Chondrocyte (in vitro differentiated cells): ENCODE measurements at places on chromosomes 3 and 15. TPM values are rescaled to one million over a fixed set of nuclear protein-coding genes. Genes with fewer than 3 reads are reported as not detected.

Gene EPHB3
- total RNA-seq = 7.2 to 11.6 TPM (median 7.5 TPM) in 3 replicates

Gene OPA1
- 51.0 to 54.6 TPM (median 52.6 TPM) in 3 replicates for total RNA-seq

DNA sequence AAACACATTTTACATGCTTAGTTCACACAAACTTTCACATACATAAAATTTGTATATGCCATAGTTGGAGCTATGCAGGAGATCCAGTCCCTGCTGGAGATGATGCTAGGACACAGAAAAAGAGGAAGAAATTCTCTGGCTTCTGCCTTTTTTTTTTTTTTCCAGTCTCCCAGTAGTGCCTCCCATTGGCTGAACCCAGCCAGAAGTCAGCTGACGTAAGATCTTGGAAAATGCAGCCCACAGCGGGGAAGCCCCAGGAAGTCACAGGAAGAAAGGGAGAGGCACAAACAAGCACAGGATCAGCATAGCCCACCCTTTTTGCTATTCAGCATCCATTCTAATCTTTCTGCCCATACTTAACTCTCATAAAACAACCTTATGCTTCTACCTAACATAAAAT lies 38.5 kb downstream of the SCN11A start:
- H3K27me3 ChIP-seq = peaks cover 15% of the 10 kb centered on the region
- H3K27ac ChIP-seq = no peak overlapping the region
- H3K4me3 ChIP-seq = no peak overlapping the region

Gene CCRL2
- not detected in 3 replicates for total RNA-seq

GRCh38 chr3:52053307-52054304 lies 2.8 kb downstream of the DUSP7 start:
- H3K4me3 ChIP-seq = peak overlapping the region; percentile 84
- H3K36me3 ChIP-seq = peaks cover 19% of the 10 kb centered on the region
- peak overlapping the region; percentile 95 for H3K27ac ChIP-seq
- H3K27me3 ChIP-seq = no peaks in the 10 kb centered on the region
- no peak for DNase-seq

DNA sequence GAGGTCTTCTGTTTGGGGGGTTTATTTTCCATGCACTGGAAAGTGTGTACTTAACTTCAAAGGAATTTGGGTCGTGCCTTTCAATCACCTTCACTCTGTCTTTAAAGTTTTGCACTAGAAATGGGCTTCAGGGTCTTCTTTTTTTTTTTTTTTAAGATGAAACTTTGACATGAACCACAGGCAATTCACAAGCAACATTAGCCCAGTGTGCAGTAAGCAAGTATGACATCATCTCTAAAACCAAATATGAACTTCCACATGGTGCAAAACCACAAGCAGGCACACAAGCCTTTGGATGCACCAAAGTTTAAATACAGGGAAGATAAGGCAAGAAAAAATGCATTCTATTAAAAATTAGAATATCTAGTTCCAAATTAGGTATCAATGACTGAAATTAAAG lies 381.9 kb downstream of the ERC2 start:
- H3K27me3 ChIP-seq = no peaks in the 10 kb centered on the region
- DNase-seq = no peak
- no peak overlapping the region for H3K4me3 ChIP-seq
- H3K4me1 ChIP-seq = peaks cover 11% of the 10 kb centered on the region

- peaks cover 52% of the 10 kb centered on the region for H3K27me3 ChIP-seq
- no peak for DNase-seq
- no peak overlapping the region for H3K27ac ChIP-seq
- peaks cover 3% of the 10 kb centered on the region for H3K36me3 ChIP-seq
- H3K4me1 ChIP-seq = peaks cover 3% of the 10 kb centered on the region
These were observed 29.2 kb downstream of the AP3B2 start for GRCh38 chr15:82680200-82681102.

Gene CNTN6
- total RNA-seq = 2.1 to 8.3 TPM (median 2.2 TPM) in 3 replicates

Gene DNAH12
- 0.02 to 0.29 TPM (median 0.15 TPM) in 3 replicates for total RNA-seq

Gene DNASE1L3
- not detected in 3 replicates for total RNA-seq

- H3K27me3 ChIP-seq = peaks cover 6% of the 10 kb centered on the region
- H3K27ac ChIP-seq = no peak overlapping the region
- no peak overlapping the region for H3K4me3 ChIP-seq
- no peak for DNase-seq
- no peaks in the 10 kb centered on the region for H3K36me3 ChIP-seq
These were observed 226.3 kb upstream of the MRPL3 start for GRCh38 chr3:131728898-131729642.

GRCh38 chr15:71678191-71678590 lies 132.2 kb upstream of the NR2E3 start:
- no peak overlapping the region for H3K4me3 ChIP-seq
- no peaks in the 10 kb centered on the region for H3K36me3 ChIP-seq
- DNase-seq = no peak
- H3K4me1 ChIP-seq = peaks cover 39% of the 10 kb centered on the region
- no peaks in the 10 kb centered on the region for H3K27me3 ChIP-seq
- no peak overlapping the region for H3K27ac ChIP-seq

GRCh38 chr3:167816953-167817352 lies 81.4 kb downstream of the SERPINI1 start:
- H3K27me3 ChIP-seq = no peaks in the 10 kb centered on the region
- H3K4me1 ChIP-seq = no peaks in the 10 kb centered on the region
- no peak for DNase-seq
- no peaks in the 10 kb centered on the region for H3K36me3 ChIP-seq
- H3K27ac ChIP-seq = no peak overlapping the region

Gene SLC2A2
- not detected in 3 replicates for total RNA-seq

GRCh38 chr3:32493437-32494414 lies 8.9 kb downstream of the CMTM6 start:
- no peaks in the 10 kb centered on the region for H3K27me3 ChIP-seq
- H3K36me3 ChIP-seq = peaks cover 6% of the 10 kb centered on the region
- no peak for DNase-seq
- H3K4me1 ChIP-seq = peaks cover 3% of the 10 kb centered on the region

Gene GP5
- 0.28 TPM in 1 of 3 replicates, not detected in the others for total RNA-seq

Gene IL12A
- total RNA-seq = 1.3 to 1.9 TPM (median 1.5 TPM) in 3 replicates

Gene CPB1
- total RNA-seq = not detected in 3 replicates

DNA sequence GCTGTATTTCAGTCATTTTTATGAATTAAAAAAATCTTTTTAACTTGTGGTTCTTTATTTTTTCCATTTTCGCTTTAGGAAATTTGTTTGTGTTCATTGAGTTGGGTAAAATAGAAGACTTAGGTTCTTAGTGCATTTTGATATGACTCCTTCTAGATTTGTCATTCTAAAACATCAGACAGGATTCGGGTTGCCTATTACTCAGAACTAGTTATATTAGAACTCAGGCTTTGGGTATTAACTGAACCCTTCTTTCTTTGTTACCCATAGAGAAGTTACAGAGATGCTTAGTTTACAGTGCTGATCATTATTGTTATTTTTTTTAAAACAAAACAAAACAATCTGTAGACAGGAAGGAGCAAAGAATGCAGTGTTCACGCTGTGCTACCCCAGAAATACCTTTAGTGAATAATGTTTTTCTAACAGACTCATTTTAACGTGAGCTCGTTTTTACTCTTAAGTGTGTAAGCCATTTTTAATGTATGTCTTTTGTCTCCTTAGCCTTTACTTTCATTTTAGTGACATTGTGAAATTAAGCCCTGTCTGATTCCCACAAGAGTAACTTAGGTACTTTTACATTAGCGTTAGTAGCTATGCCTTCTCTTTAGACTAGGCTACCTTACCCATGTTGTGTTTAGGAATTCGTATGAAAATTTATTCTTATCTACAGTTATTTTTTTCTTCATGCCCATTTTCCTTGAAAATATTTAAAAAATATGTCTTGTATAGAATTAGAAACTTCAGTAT lies 53.4 kb downstream of the CMC1 start:
- no peak overlapping the region for H3K27ac ChIP-seq
- no peak overlapping the region for H3K4me3 ChIP-seq
- H3K4me1 ChIP-seq = peaks cover 15% of the 10 kb centered on the region
- DNase-seq = no peak
- no peaks in the 10 kb centered on the region for H3K27me3 ChIP-seq

GRCh38 chr3:45929042-45929679 lies 14.1 kb upstream of the CXCR6 start:
- H3K4me3 ChIP-seq = no peak overlapping the region
- no peak overlapping the region for H3K27ac ChIP-seq
- H3K36me3 ChIP-seq = peaks cover 31% of the 10 kb centered on the region
- H3K27me3 ChIP-seq = no peaks in the 10 kb centered on the region
- peaks cover 13% of the 10 kb centered on the region for H3K4me1 ChIP-seq

DNA sequence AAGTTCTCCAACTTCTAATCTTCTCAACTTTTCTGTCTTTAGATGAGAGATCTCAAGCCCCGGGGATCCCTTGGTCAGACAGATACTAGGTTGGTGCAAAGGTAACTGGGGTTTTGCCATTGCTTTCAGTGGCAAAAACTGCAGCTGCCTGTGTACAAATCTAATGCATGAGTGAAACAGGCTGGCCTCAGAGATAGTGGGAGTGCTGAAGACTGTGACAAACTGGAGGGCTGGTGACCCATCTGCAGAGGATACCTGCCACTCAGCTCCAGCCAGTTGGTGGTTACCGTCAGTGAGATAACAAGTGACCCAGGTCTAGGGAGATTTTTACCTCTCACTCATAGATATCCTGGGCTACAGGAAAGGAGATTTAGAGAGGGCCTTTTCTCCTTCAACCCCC lies 85.7 kb downstream of the RYR3 start:
- H3K4me3 ChIP-seq = no peak overlapping the region
- no peaks in the 10 kb centered on the region for H3K36me3 ChIP-seq
- H3K27ac ChIP-seq = no peak overlapping the region
- no peak for DNase-seq
- peaks cover 22% of the 10 kb centered on the region for H3K27me3 ChIP-seq
- H3K4me1 ChIP-seq = no peaks in the 10 kb centered on the region

GRCh38 chr3:56288258-56288657 lies 180.0 kb downstream of the ERC2 start:
- no peak for DNase-seq
- H3K4me1 ChIP-seq = no peaks in the 10 kb centered on the region
- no peaks in the 10 kb centered on the region for H3K36me3 ChIP-seq
- no peak overlapping the region for H3K27ac ChIP-seq

DNA sequence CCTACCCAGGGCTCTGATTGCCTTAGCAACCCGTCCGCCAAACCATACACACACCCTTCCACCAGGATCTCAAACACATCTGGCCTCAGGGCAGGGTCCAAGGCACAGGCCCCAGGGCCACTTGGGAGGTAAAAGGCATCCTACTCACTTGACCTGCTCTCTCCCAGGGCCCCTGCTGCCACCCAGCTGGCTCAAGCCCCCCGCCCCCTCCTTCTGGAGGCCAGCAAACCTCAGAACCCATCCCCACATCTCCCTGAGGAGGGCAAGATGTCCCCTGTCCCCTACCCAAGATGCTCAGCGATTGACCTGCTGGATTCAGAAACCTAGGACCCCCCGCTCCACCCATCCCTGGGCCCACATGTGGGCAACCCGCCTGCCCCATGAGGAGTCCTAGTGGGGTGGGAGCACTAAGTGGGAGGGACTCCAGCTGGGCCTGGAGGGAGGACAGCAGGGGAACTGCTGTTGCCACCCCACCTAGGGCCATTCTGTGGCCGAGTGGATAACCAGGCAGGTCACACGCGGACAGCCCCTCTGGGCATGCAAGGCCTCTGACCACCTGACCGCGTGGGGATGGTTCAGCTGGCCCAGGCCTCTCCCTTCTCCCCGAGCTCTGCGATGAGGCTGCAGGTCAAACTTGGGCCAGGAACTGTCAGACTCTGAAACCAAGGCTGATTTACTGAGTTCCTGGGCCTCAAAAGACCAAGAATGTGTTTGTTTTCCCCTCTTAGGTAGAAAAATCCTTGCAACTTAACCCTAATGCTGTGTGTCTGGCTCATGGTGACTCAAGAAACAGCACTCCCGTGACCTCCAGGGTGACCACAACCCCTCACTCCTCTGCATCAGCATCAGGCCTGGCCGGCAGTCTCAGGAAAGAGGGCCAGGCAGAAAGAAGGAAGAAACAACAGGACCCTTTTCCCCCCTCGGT lies 4.2 kb downstream of the MFGE8 start:
- DNase-seq = no peak
- peaks cover 17% of the 10 kb centered on the region for H3K36me3 ChIP-seq
- no peaks in the 10 kb centered on the region for H3K27me3 ChIP-seq
- H3K27ac ChIP-seq = peak overlapping the region; percentile 27

GRCh38 chr3:141632779-141633374 lies 105.2 kb upstream of the RNF7 start:
- no peaks in the 10 kb centered on the region for H3K4me1 ChIP-seq
- peaks cover 5% of the 10 kb centered on the region for H3K27me3 ChIP-seq
- H3K4me3 ChIP-seq = no peak overlapping the region
